ENCODE measurements at places on chromosomes 16 and 17. TPM values are rescaled to one million over a fixed set of nuclear protein-coding genes. Genes with fewer than 3 reads are reported as not detected.

ADAP2 gene
- total RNA-seq, result 6.3 TPM

C16orf96 gene
- under 0.01 TPM for total RNA-seq

CLEC18C gene
- total RNA-seq, result 1.4 TPM

GNAO1 gene
- total RNA-seq, result 0.24 TPM

METTL22 gene
- 29.9 TPM for total RNA-seq

STX1B gene
- 0.72 TPM for total RNA-seq

CD300LB gene
- not detected for total RNA-seq

RNF166 gene
- 18.5 TPM for total RNA-seq

GPR179 gene
- 0.24 TPM for total RNA-seq

GALR2 gene
- total RNA-seq, result 0.21 TPM

BAHCC1 gene
- 1.5 TPM for total RNA-seq

PPY gene
- not detected for total RNA-seq

KPNB1 gene
- total RNA-seq, result 318 TPM

CA5A gene
- total RNA-seq, result not detected

KRT25 gene
- total RNA-seq, result not detected

MT1B gene
- total RNA-seq, result not detected

DCTN5 gene
- 48.7 TPM for total RNA-seq

RASD1 gene
- total RNA-seq, result 3.6 TPM
